ENCODE measurements at places on chromosomes 7 and 10. TPM values are rescaled to one million over a fixed set of nuclear protein-coding genes. Genes with fewer than 3 reads are reported as not detected.

Gene ADARB2
- total RNA-seq, result not detected

Gene NPC1L1
- not detected for total RNA-seq

Gene HTR5A
- not detected for total RNA-seq

Gene RPEL1
- not detected for total RNA-seq

Gene ADCYAP1R1
- not detected for total RNA-seq

Gene FAM25C
- not detected for total RNA-seq

Gene CPN1
- not detected for total RNA-seq

Gene POM121L12
- not detected for total RNA-seq

Gene SPDYE11
- total RNA-seq, result not detected

Gene CLRN3
- total RNA-seq, result not detected

Gene PAX2
- not detected for total RNA-seq

Gene PKD2L1
- total RNA-seq, result not detected

Gene MAP3K8
- 1.6 TPM for total RNA-seq

Measured in naive thymus-derived CD4-positive, alpha-beta T cell (primary cell).